Posterior vena cava (tissue), 2 donors: ENCODE measurements at places on chromosomes 3 and 15. TPM values are rescaled to one million over a fixed set of nuclear protein-coding genes. Genes with fewer than 3 reads are reported as not detected.
A peak's percentile ranks its signal among the peaks of the same experiment; 100 is the strongest.

- DNase-seq = no peak
These were observed 68.4 kb upstream of the LARS2 start for GRCh38 chr3:45319996-45320305.

GRCh38 chr3:61862614-61863289, 301.4 kb downstream of the PTPRG start:
- no peak for DNase-seq

DNA sequence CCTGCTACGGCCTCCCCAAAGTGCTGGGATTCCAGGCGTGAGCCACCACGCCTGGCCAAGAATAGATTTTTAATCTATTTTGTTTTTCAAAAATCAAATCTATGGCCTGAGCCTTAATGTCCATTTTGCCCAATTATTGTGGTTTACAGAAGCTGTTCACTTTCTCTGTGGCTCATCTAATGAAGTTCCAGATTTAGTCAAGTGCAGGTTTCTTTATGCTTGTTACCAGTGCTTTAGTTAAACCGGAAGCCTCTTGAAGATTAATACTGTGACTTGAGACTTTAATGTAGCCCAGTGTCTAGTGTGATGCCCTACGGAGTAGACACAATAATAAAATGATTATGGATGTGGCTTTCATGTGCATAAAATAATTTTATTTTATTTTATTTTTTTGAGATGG, 16.5 kb upstream of the EDEM1 start:
- DNase-seq = no peak

DNA sequence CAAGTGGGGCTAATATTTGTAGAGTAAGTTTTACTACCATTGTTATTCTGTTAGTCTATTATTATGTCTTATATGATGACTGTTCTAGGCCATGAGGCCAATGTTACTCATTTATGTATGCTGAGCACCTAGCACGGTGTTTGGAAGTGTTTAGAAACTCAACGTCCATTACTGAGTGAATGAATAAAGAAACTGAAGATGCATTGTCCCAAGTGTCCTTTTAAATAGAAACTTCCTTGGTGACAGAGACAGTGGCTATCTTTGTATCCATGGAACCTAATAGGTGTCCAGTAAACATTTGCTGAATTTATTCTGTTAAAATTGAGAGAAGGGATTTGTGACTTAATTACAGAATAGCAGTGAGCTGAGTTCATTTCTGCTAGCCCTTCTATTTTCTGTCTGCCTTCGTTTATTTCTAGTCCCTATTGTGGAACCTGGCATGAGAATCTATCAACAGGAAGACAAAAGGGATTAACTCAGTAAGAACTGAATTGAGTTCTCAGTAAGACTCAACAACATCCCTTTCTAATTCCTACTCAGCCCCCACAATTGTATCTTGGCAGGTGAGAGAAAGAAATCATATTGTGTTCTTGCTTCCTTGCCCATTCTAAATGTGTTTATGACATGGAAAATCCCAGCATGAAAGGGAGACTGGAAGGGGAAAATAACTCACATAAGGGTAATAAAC, 246.6 kb upstream of the LRRC3B start:
- DNase-seq = no peak

DNA sequence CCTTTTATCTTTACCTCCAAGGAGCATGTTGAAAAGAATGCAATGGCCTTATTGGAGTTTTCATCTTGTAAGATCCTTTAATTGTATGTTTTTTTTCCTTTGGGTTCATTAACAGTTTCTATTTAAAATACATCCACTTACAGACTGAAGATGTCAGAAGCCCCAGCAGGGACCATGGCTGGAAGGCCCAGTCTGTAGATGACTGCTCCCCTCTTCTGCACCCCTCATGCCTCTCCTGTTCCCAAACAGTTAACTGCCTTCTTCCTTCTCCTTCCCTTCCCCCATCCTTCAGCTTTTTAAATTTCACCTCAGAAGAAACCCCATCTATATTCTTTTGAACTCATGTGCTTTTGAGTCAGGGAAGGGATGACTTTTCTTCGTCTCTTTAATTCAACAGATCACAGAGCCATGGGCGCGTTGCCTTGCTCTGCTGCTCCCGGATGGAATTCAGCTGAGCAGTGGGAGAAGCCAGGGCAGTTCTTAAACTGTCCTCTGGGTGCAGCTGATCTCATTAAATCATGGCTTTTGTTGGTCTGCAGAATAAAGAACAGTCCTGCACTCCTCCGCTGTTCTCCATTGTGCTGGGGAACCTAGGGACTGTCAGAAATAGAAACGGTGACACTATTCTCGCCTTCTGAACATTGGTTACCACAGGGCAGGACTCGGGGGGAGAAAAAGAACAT, 71.5 kb upstream of the EIF1B start:
- no peak for DNase-seq

DNA sequence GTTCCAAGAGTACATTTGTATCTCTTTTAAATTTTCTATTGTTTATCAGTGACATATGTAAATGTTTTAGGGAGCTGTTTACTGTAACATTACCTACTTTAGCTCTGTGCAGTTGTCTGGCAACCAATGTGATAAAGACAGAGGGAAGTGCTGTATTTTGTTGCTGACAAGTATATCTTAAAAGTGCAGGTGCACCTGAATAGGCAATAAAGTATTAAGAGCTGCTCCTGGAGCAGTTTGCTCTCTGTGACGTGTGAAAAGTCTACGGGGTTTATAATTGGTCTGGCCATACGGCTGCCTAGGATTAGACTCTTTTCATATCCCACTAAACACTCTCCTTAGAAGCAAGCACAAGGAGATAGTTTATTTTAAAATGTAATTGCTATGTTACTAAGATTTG, 178.3 kb downstream of the IGF1R start:
- DNase-seq = no peak

DNA sequence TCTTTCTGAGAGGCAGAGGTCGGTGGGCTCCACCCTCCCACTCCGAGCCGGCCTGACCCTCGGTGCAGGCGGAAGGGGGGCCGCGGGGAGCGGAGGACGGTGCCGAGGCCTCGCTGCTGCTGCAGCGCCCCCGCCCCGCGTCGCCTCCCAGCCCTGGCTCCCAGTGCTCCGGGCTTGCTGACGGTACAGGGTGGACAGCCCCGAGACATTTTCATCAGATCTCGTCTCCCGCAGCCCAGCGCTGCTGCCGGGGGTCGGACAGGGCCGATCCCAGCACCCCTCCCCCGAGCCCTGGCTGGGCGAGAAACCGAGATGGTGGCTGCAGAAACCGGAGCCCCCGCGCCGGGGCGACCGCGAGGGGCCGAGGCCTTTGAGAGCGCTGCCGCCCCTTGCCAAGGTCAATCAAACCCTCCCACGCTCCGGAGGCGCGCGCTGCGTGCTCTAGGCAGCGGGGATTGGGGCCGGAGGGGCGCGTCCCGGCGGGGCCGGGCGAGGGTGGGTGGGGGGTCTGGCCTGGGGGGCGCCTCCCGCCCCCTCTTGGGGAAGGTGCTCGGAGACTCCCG, 42.5 kb downstream of the EPHB3 start:
- DNase-seq = peak; percentile 83

DNA sequence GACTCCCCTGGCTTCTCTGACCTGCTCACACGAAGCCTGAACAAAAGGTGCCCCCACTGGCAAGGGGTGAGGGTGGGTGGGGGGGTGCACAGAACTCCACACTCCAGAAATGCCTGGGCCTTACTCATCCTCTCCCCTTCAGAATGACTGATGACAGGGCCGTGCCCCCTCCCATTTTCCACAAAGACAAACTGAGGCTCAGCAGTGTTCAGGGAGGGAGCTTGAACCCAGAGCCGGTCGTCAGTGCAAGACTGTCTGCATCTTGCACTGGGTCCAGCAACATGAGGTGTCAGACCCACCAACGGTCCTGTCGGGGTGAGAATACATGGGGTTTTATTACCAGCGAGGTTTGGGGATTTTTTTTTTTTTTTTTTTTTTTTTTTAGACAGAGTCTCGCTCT, 15.3 kb downstream of the IGDCC3 start:
- peak; percentile 31 for DNase-seq

DNA sequence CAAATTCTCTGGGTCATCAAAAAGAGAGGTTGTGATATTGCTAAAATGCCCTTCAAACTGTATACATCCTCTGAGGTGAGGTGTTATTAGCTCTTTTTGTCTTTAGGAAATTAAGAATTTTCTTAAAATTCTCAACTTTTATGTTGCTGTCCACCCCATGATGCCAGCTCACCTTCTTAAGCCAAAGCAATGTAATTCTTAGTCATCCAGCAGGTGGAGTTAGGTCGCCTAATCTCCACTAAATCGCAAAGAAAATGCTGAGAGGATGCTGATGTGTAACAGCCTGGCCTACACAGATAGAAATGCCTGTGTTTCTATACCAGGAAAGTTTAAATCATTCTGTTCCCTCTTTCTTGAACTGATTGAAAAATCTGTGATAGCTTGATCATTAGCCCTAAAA, 770.2 kb upstream of the ALCAM start:
- DNase-seq = no peak

DNA sequence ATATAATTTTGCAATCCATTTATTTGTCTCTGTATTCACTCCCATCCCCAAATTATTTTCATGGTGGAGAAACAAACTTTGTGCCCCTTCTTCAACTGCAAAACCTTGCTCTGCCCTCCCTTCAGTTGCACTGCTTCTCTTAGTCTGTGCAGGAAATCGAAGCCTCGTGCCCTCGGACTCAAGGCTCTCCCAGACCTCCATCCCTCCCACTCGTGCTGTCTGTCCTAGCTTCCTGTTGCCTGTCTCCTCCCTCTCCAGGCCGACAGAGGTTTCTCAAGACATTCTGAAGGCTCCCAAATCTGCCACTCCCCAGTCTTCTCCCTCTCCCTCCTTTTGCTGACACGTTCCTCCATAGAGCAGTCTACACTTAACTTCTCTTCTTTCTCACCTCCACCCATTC, 177.6 kb downstream of the PDZRN3 start:
- no peak for DNase-seq

GRCh38 chr3:168647582-168647981, 551.9 kb upstream of the GOLIM4 start:
- DNase-seq = no peak

- DNase-seq = no peak
These were observed 208.4 kb downstream of the TIGIT start for GRCh38 chr3:114502204-114502603.

GRCh38 chr15:52331490-52332240, 36.1 kb upstream of the MYO5C start:
- no peak for DNase-seq

DNA sequence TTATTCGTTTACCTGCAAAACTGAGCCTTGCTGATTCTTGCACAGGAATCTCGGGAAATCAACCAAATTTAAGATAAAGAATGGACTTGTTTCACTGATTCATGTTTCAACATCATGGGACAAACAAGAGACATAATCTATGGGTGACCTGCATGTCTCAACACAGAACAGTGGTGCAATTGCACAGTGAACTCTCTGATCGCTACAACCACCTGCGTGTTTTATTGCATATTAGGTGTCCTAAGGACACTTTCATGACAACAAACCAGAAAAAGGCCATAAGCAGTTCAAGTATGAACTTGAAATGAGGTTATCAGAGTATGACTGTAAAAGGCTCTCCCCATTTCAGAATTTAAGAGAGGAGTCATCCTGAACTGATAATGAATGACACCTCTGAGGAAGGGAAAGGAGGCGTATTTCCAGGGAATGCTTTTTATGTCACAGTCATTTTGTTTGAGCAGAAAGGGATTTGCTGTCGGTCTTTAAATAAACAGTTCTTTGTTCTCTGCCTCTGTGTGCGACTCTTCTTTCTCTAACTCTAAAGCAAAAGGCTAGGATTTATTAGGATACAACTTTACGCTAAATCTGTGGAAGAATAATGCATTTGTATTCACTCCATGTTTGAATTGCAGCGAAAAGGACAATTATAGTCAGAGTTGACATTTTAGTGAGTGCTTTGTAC, 167.2 kb downstream of the RBMS3 start:
- no peak for DNase-seq

DNA sequence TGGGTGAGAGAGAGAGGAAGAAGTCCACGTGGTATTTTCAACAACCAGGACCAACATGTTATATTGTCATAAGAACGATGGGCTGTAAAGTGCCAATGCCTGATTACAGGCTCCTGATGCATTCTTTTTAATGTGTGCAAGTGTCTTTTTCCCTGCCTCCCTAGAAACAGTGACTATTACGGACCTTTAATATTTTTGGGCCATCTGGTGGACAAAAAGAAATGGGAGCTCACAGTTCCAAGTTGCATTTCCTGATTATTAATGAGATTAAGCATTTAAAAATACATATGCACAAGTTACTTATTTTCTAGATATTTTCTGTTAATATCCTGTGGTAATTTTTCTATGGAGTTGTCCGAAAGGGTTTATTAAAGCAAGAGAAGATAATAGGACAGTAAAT, 530.2 kb downstream of the NR2F2 start:
- DNase-seq = no peak

DNA sequence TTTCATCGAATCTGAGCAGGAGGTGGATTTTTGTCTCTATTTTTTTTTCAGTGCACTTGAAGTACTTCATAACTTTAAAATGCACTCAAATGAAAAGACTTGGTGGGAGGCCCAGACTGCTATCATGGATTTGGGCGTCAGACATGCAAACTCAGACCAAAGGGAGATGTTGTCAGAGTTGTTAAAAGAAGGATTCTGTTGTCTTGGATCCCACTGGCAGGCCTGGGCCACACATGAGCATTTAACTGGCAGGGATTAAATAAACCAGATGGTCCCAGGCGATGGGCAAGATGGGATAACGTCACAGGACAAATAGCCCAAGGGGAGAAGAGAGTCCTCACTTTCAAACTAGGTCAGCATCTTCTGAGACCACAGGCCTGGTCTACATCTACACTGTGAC, 15.4 kb downstream of the RTP1 start:
- no peak for DNase-seq

- no peak for DNase-seq
These were observed 37.3 kb downstream of the LNP1 start for GRCh38 chr3:100438623-100438974.

GRCh38 chr3:134249935-134250716, 533 bp downstream of the RYK start:
- peak; percentile 86 for DNase-seq

GRCh38 chr3:59895972-59896371, 846.1 kb upstream of the CFAP20DC start:
- DNase-seq = no peak

- DNase-seq = no peak
These were observed 14.2 kb upstream of the MB21D2 start for GRCh38 chr3:192931825-192932224.

GRCh38 chr15:99719096-99719541, 14.1 kb downstream of the LYSMD4 start:
- DNase-seq = no peak

ZSCAN29 gene
- total RNA-seq = 17.1 TPM

ZBTB47 gene
- total RNA-seq = 83.8 TPM

KBTBD12 gene
- total RNA-seq = 2.1 TPM

TRPM1 gene
- not detected for total RNA-seq

LMCD1 gene
- 221 TPM for total RNA-seq

SPESP1 gene
- total RNA-seq = 2.2 TPM

FOXL2 gene
- not detected for total RNA-seq

PCSK6 gene
- total RNA-seq = 9.8 TPM

MORC1 gene
- not detected for total RNA-seq

CNTN4 gene
- 48.3 TPM for total RNA-seq

ACKR2 gene
- total RNA-seq = 20.6 TPM

EFCAB12 gene
- total RNA-seq = 0.05 TPM

LHFPL4 gene
- not detected for total RNA-seq

SLC9C1 gene
- 1.4 TPM for total RNA-seq

SERP1 gene
- total RNA-seq = 72.8 TPM
